ENCODE measurements at places on chromosomes 11 and 22. TPM values are rescaled to one million over a fixed set of nuclear protein-coding genes. Genes with fewer than 3 reads are reported as not detected.

Gene EMSY
- total RNA-seq, result 28.8 TPM

DNA sequence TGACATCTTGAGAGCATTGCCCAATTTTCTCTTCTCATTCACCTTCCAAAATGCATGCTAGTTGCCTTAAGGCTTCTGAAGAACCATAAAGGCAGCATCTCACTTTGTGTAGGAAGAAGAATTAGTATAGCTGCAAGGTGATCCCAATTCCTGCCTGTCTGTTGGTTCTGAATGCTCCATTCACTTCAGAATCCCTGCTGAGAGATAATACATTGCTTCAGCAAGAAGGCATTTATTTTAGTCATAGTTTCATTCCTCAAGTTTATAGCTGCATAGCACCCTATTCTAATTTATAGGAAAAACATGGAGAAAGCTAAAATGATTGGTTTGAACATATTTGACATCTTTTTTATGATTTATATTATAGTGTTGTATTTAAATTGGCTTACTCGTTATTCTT, 181.3 kb downstream of the METTL15 start:
- DNase-seq, result no peak

DNA sequence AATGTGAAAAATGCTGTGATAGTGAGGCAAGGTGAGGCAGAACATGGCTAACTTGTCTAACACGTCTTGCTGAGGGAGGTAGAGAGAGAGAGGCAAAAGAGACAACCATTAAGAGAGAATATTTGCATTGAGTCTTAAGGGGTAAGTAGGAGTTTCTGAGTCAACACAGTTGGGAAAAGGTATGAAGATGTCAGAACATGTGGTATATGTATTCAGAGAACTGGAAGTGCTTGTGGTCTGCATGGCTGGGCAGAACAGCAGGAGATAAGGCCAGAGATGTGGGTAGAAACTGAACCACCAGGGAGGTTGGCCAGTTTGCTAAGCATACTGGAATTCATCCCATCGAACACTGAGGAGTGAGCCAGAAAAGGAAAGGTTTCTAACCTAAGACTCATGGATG, 25.0 kb upstream of the SLC5A1 start:
- no peak for DNase-seq

DNA sequence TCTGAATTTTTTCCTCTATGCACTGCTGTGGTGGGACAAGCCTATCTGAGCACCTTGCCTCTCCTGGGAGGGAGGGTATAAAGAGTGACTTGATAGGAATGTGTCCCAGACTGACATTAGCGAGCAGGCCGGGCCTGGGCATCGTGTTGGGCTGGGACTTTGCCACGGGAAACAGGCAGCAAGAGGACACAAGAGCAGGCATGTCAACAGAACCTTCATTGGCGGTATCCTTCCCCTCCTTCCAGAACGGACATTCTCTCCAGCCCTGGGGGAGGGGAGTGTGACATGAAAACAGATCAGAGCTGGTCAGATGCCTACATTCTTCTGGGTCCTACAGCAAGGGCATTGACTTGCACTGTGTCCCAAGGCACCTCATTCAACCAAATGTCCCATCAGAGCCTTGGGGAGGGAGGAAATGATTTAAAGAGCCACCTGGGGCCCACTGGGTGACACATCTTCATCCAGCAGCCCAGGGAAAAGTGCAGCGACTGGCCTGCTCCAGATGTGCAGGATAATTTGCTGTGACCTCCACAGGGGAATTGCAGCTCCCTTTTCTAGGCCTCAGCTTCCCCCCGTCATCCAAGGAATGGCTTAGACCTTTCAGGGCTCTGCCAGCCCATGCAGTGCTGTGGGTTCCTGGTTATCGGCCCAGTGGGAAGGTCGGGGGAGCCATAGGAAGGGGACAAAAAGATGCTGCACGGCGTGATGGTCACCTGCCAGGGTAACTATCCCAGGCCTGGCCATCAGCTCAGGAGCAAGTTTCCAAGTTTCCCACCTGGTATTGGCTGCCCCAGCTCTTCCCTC, 21.8 kb upstream of the UVRAG start:
- DNase-seq, result no peak
